ENCODE measurements at places on chromosomes 12 and 14.

DNA sequence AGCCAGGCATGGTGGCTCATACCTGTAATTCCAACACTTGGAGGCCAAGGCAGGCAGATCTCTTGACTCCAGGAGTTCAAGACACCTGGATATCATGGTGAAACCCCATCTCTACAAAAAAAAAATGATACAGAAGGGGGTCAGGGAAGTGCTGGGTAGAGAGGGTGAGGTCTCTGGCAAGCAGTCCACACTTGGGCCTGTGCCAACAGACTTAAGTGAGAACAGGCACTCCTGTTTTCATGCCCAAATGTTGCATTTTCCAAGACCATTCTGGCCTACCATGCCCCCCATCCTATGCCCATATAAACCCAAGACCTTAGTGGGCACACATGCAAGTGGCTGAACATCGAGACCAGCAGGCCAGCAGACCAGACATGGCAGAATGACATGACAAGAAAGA lies 16.0 kb upstream of the CMAS start:
- DNase-seq: no peak

DNA sequence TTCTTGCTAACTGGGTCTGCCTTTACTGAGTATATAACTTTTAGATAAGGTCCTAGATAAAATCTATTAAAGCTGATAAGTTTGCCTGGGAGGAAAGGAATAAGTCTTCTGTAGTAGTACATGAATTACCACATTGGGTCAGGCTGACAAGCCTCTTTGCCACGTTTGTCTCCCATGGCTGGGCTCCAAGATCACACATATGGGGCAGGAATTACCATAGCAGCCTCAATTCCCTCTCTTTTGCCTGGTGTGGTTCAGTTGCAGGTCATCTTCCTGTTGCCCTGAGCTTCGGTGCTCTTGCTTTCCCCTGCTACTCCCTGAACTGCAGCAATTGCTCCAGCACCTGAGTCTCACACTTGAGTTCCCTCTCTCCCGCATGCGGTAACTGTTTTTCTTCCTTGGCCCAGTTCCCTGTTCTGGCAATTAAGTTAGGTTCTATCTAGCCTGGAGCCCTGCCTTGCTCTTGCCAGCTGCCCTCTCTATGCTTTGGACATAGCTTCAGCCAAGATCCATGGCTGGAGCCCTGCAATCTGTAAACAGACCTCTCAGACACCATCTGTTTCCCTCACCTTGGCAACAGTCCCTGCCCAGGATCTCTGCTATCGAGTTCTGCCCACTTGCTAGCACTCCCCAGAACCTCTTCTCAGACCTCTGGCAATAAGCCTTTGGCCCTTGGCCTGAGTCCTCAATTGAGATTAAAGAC lies 5.8 kb upstream of the GLT8D2 start:
- no peak for DNase-seq

DNA sequence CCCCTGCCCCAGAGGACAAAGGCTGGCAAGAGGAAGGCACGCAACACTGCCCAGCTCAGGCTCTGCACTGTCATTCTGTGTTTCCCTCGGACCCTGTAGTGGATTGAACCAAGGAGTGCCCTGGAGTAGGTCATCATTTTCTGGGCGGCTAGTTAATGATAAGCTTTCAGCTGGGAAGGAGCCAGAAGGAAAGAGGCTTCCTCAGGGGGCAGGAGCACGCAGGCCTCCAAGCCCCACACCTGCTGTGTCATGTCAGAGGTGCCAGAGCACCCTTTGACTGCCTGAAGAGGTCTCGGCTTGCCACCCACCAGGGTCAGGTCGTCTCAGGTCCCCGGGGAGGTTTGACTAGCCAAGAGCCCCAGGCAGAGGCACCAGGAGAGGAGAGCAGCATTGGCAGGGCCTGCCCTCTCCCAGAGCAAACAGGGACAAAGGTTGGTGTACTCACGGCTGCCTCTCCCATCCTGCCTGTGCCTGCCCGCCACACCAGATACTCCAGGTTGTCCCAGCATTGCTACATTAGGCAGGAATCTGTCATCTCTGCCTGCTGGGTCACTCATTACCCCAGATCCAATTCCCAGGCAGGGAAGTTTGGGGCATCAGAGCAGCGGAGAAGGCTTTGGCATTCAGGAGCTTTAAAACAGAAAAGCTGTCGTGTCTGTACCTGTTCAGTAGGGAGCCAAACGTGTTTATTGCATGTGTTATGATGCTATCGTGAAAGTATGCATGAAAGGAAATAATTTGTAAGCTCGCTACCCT lies 33.5 kb upstream of the ATP2A2 start:
- DNase-seq: no peak

- DNase-seq: no peak
Observed at GRCh38 chr12:30788754-30789153, 34.0 kb upstream of the CAPRIN2 start.

- no peak for DNase-seq
Observed at GRCh38 chr14:32339188-32339587, 10.1 kb downstream of the AKAP6 start.

DNA sequence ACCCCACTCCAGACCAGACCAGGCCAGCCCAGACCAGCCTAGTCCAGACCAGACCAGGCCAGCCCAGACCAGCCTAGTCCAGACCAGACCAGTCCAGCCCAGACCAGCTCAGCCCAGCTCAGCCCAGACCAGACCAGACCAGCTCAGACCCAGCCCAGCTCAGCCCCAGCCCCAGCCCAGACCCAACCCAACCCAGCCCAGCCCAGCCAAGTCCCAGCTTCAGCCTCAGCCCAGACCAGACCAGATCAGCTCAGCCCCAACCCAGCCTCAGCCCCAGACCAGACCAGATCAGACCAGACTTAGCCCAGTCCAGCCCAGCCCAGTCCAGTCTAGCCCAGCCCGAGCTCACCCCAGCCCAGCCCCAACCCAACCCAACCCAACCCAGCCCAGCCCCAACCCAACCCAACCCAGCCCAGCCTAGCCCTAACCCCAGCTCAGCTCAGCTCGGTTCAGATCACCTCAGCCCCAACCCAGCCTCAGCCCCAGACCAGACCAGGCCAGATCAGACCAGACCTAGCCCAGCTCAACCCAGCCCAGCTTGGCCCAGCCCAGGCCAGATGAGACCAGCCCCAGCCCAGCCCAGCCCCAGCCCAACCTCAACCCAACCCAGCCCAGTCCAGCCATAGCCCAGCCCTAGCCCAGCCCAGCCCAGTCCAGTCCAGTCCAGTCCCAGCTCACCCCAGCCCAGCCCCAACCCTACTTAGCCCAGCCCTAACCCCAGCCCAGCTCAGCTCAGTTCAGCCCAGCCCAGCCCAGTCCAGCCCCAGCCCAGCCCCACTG lies 204.7 kb downstream of the BCL11B start:
- DNase-seq: no peak

DNA sequence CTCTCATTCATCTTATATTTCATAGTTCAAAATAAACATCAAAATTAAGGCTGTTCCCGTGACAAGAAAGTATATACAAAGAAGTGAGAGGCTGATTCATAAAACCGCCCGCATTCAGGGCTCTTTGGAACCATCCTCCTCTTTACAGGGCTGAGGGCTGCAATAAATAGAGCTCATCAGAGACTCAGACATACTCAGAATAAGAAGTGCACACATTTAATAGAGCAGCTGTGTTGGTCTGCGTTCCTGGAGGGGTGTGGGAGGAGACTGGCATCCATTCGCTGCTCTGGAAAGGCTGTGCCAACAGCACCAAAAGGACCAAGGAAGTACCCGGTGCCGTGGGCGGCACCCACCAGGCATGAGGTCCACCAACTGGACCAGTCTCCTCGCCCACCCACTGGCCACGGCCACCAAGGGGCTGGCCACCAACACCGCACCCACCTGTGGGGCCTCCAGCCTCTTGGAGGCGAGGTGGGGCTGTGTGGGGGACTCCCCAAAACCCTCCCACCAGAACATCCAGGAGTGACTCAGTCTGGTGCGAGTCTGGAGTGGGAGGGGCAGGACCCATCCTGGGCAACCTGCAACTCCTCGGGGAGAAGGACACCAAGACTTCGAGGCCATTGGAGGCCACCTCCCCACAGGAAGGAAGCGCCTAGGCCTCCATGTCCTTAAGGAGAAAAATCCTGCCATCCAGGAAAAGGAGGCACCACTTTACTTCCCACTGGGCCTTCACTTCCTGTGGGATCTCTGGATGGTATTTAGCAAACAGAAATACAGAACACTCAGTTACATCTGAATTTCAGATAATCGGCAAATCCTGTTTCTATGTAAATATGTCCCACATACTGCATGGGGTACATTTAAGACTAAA lies 32.7 kb downstream of the VCPKMT start:
- no peak for DNase-seq

DNA sequence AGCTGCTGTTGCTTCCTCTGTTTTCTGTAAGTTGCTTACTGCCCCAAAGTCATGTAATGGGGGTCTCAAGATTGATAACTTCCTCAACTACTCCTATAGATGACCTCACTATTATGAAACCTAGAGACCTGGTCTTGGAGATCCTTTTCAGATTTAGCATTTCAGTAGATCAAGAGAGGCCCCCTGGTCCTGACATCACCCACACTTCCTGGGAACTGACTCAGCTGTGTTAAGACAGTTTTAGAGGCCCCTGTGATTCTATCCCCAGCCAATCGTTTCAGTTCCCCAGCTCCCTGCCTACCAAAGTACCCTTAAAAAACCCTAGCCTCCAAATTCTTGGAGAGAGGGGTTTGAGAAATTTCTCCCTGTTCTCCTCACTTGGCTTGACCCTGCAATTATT lies 9.2 kb upstream of the ARG2 start:
- DNase-seq: no peak

DNA sequence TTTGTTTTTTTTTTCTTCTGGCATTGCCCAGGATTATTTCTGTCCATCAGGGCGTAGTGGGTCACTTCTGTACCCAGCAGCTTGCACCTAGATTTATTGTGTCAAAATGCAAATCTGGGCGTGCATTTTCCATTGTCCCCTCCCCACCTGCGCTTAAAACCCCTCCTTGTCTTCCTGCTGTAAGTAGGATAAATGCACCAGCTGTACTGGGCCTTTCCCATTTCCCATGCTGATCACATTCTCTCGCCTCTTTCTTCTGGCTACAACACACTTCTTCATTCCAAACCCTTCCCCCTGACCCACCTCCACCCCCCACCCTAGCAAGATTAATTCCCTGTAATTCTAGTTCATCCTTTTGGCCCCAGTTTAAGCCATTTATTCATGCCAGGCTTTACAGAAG lies 128.0 kb downstream of the ETV6 start:
- DNase-seq: no peak

GRCh38 chr14:53470351-53471043 lies 317.4 kb upstream of the DDHD1 start:
- DNase-seq: no peak

DNA sequence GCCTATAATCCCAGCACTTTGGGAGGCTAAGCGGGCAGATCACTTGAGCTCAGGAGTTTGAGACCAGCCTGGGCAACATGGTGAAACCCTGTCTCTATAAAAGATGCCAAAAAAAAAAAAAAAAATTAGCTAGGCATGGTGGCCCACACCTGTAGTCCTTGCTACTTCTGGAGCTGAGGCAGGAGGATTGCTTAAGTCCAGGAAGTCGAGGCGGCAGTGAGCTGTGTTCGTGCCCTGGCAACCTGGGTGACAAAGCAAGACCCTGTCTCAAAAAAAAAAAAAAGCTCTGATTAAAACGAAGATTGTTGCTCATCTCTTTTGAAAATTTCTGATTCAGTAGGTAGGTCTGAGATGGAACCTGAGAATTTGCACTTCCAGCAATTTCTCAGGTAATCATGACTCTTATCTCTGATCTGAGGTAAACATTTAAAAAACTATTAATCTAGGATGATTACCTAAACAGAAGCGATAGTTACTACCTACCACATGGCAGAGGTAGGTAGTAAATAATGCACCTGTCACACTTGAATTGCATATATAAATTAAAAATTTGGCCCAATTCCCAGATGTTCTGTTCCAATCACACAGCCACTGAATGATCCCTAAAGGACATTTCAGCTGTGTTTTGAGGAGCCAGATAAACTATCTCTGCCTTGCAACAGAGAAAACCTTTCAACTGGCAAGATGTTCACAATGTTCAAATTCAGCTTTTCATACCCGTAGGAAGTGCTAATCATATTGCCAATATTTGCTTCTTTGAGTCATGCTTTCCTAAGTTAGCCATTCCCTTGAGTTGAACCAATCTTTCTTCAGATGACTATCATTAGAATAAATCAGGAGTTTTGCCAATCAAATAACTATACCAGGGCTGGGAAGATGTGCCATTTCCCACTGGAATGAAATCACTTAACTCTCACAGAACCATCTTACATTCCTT lies 4.2 kb upstream of the TEP1 start:
- no peak for DNase-seq

DNA sequence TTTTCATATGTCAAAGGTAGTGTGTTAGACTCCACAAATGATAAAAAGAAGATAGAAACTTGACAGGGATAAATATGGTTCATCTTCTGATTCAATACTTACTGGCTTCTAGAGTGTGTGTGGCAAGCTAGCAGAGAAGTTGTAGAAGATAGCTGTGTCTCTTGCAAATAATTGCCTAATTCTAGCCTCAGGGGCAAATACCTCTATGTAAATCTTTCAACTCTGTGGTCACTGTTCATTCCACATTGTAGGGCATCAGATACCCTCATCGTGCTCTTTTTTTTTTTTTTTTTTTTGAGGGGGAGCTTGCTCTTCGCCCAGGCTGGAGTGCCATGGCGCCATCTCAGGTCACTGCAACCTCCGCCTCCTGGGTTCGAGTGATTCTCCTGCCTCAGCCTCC lies 1.7 kb downstream of the OLR1 start:
- DNase-seq: no peak

DNA sequence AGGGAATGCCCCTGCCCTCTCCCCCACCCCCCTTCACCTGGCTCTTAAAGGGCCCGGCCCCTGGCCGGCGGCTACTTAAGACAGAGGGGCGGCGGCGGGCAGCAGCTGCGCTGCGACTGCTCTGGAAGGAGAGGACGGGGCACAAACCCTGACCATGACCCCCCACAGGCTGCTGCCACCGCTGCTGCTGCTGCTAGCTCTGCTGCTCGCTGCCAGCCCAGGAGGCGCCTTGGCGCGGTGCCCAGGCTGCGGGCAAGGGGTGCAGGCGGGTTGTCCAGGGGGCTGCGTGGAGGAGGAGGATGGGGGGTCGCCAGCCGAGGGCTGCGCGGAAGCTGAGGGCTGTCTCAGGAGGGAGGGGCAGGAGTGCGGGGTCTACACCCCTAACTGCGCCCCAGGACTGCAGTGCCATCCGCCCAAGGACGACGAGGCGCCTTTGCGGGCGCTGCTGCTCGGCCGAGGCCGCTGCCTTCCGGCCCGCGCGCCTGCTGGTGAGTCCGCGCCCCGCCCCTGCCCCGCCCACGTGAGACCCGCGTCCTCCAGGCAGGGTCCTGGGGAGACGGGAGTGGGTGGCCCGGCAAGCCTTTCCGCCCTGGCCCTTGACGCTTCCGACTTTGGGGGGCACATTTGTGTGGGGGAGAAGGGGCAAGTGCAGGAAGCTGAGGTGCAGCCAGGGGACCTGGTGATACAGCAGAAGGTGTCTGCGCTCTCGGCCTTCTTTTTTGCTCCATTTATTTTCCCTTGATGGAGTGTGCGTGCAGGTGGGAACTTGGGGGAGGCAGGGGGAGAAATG lies at the start of gene IGFBP6:
Gene IGFBP6 (plus strand): TSS at position 104 of the 790 bp plus-strand sequence. CDS start 51 bp downstream, at position 155.
- no peak for DNase-seq

- DNase-seq: no peak
Observed at GRCh38 chr12:54749191-54749818, 101.1 kb upstream of the DCD start.

- DNase-seq: no peak
Observed at GRCh38 chr12:78671295-78671694, 193.3 kb upstream of the SYT1 start.

All from thoracic aorta (tissue), 2 donors.